ENCODE measurements at places on chromosomes 3 and 15.

DNA sequence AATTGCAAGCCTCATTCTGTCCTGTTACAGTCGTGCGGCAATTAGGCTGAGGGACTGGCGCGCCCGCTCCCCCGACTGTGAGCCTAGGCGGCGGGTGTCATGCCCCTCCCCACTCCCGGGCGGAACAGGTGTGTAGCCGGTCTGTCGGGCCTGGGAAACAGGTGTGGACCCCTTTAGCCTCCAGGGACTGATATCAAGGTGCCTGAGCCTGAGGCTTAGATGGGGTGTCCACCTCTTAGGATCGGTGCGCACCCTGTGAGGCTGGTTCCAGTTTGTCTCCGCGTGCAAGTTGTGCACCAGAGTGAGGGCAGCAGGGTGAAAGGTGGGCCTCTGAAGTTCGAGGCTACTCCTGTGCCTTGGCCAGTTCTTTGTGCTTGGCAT, 686 bp downstream of the VPS8 start:
- DNase-seq, result no peak

GRCh38 chr3:184965639-184966430, 153.9 kb downstream of the VPS8 start:
- DNase-seq, result no peak

- DNase-seq, result no peak
Observed at GRCh38 chr3:134146666-134147065, 104.0 kb downstream of the RYK start.

GRCh38 chr15:57156210-57156884, 220.0 kb upstream of the CGNL1 start:
- no peak for DNase-seq

- no peak for DNase-seq
Observed at GRCh38 chr15:92882697-92883162, 17.4 kb upstream of the CHD2 start.

Measured in HS-5 (cell line).